ENCODE measurements at places on chromosomes 12 and 14.

DNA sequence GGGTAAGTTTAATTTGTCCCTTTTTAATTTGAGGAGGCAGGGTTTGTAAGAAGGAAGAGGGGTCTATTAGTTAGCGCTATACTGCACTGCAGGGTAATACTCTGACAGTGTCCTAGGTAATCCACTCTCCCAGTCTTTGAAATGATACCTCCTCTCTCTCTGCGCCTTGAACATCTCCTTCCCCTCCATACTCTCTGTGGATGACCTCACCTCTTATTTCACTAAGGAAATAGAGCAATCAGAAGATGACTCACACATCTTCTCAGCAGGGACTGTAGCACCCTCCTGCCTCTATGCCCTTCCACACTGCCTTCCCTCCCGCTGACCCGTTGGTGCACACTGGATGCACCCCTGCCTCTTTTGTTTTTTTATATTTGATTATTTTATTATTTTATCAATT lies 94.2 kb downstream of the GRIP1 start:
- DNase-seq, result no peak

DNA sequence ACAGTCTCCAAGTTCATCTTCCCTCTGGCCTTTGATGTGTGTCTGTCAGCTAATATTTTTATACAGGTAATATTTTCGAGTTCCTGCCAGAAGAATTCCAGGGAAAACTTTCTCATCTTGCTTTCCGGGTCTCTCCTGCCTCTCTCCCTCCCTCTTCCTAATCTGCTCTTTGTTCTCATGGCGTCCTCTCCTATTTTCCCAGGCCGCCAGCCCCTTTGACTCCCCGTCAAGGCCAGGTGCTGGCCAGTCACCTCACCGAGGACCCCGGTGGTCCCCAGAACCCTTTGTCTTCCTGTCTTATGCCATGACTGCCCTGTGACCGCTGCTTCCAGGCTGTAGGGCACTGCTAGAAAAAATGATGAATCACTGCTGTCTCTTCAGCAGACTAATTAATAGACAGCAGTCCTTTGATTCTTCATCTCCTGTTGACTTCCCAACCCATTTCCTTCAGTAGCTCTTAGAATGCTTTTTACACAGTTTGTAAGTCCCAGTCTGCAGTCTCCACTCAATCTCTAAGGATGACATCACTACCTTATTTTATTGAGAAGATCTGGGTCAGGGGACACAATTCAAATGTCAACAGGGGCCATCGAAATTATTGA lies 40.7 kb downstream of the PPFIBP1 start:
- DNase-seq, result no peak

- DNase-seq, result no peak
Observed at GRCh38 chr12:132029503-132030300, 80.0 kb downstream of the EP400 start.

- DNase-seq, result no peak
Observed at GRCh38 chr12:51373187-51373586, 18.0 kb downstream of the GALNT6 start.

DNA sequence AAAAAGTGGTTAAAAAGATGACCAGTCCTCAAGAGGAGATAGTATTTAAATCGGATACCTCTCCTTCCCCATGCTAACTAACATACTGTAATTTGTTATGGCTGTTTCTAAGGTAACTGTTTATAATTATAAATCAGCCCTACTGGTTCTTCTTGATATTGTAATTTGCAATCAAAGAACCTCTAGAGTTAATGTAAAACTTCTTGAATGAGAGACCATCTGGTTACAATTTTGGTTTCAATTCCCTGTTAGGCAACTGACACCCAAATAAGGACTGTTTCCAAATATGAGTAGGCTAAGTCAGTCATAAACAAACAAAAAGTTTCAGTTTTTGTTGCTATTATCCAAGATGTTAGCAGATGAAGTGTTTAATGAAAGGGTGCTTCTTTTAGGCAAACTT lies 120.2 kb upstream of the DNM1L start:
- no peak for DNase-seq

GRCh38 chr14:94773655-94774343 lies 3.9 kb upstream of the GSC start:
- DNase-seq, result no peak

DNA sequence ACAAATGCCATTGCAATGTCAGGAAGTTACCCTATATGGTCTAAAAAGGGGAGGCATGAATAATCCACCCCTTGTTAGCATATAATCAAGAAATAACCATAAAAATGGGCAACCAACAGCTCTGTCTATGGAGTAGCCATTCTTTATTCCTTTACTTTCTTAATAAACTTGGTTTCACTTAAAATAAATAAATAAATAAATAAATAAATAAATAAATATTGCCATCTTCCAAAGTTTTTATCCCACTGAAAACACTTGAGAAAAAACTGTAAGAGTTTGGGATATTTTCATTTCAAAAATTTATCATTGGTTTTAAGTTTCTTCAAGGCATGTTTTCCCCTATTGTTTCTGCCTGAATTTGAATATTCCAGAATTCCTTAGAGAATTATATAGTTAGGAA lies 89.8 kb downstream of the SYT10 start:
- no peak for DNase-seq

GRCh38 chr12:121182222-121182893 lies 27.6 kb upstream of the P2RX4 start:
- DNase-seq, result peak; percentile 23
